ENCODE measurements at places on chromosomes 3 and 15. TPM values are rescaled to one million over a fixed set of nuclear protein-coding genes. Genes with fewer than 3 reads are reported as not detected.
A peak's percentile ranks its signal among the peaks of the same experiment; 100 is the strongest.

DNA sequence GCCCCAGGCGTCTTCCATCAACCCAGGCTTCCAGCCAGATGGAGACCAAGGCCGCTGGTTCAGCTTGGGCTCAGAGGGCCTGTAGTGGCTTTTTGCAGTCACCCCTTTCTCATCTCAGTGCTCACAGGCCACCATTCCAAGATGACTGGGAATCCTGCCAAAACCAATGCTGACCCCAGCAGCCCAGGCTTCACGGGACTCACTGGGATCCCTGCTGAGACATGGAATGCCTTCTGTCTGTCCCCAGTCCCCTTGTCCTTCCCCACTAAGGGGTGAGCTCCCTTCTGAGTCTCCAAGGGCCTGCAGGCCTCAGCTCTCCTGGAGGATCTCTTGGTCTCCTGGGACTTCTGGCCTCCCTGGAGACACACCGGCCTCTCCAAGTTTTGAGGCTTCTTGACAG is 77.4 kb upstream of the SEC13 start:
- H3K27me3 ChIP-seq = no peaks in the 10 kb centered on the region
- no peaks in the 10 kb centered on the region for H3K4me1 ChIP-seq
- no peak overlapping the region for H3K27ac ChIP-seq
- no peaks in the 10 kb centered on the region for H3K36me3 ChIP-seq

DNA sequence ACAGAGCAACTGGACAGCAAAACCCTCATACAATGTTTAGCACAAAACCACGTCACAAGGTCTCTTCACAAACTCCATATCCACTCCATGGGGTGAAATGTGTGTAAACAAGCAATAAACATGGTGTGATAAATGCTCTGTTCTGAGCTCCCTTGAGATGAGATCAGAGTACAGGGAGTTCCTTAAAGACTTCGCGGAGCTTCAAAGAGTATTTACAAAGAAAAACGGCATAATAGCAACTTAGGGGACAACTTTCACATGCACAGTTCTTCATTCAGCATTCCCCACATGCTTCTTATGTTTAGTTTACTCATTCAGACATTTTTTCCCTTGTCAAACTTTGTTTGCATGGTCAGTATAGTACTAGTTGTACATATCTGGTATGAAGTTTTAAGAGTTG is 52.5 kb upstream of the SUCLG2 start:
- no peaks in the 10 kb centered on the region for H3K27me3 ChIP-seq
- H3K36me3 ChIP-seq = no peaks in the 10 kb centered on the region
- no peak overlapping the region for H3K4me3 ChIP-seq
- H3K27ac ChIP-seq = no peak overlapping the region

DNA sequence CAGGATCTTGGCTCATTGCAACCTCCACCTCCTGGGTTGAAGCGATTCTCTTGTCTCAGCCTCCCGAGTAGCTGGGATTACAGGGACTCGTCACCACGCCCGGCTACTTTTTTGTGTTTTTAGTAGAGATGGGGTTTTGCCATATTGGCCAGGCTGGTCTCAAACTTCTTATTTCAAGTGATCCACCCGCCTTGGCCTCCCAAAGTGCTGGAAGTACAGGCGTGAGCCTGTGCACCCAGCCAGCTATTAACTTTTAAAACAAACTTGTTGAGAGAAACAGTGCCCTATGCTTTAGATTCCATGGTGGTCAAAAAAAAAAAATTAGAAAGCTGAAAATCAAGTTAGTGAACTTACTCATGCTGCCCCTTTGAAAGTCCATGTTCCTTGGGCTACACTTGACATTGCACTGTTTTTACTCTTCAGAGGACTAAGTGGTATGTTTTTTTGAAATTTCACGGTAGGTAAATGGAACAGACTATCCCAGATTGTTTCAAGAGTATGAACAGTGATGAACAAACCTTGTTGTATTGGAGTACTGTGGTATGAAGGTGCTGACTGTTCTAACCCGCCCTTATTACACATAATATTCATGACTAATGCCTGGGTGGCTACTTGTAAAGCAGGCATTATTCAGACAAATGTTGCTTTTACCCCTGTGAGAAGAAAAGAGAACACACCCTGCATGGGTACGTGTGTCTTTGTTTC is 206.9 kb downstream of the KLHL25 start:
- peaks cover 44% of the 10 kb centered on the region for H3K4me1 ChIP-seq
- no peak for DNase-seq
- H3K27me3 ChIP-seq = no peaks in the 10 kb centered on the region
- H3K36me3 ChIP-seq = no peaks in the 10 kb centered on the region

DNA sequence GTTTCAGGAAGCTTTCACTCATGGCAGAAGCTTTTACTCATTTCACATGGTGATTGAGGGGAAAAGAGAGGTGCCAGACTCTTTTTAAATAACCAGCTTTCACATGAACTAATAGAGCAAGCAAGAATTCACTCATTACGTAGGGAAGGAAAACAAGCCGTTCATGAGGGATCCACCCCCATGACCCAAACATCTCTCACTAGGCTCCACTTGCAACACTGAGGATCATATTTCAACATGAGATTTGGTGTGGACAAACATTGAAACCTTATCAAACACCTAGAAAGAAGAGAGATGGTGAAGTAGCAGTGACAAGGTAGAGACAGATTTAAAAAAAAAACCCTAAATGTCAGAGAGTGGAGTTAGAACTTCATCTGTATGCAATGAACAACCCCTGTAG is 408.6 kb upstream of the PDZRN3 start:
- H3K27me3 ChIP-seq = no peaks in the 10 kb centered on the region
- no peaks in the 10 kb centered on the region for H3K36me3 ChIP-seq
- H3K4me1 ChIP-seq = no peaks in the 10 kb centered on the region
- H3K27ac ChIP-seq = no peak overlapping the region
- no peak for DNase-seq

GRCh38 chr15:33159726-33160453 is 34.6 kb downstream of the FMN1 start:
- H3K4me3 ChIP-seq = no peak overlapping the region
- no peak for DNase-seq
- H3K4me1 ChIP-seq = no peaks in the 10 kb centered on the region
- no peak overlapping the region for H3K27ac ChIP-seq

- H3K36me3 ChIP-seq = peaks cover 37% of the 10 kb centered on the region
- no peak for DNase-seq
- no peaks in the 10 kb centered on the region for H3K4me1 ChIP-seq
- no peak overlapping the region for H3K4me3 ChIP-seq
- no peaks in the 10 kb centered on the region for H3K27me3 ChIP-seq
Observed at GRCh38 chr3:24137958-24138875, 193.1 kb downstream of the NR1D2 start.

DNA sequence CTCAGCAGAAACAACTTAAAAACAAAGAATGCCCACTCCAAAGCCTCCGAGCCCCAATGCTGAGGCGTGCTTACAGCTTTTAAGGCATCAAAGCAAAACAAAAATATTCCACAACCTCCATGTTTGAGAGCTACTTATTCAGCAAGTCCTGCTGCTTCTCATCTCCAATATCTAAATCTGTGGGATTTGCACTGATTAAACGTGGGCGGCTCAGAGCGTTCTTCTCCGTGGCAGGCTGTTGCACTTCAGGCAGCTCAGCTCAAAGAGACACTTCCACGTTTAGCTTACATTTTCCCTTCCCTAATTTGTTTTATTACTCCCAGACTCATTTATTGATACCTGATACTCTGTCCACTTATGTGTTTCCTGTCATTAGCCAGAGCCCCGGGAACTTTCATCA is 282.6 kb upstream of the MCTP2 start:
- no peak overlapping the region for H3K4me3 ChIP-seq
- H3K27me3 ChIP-seq = no peaks in the 10 kb centered on the region
- DNase-seq = no peak
- H3K36me3 ChIP-seq = no peaks in the 10 kb centered on the region
- no peaks in the 10 kb centered on the region for H3K4me1 ChIP-seq

GRCh38 chr15:43218908-43219706 is 1.7 kb downstream of the EPB42 start:
- H3K4me1 ChIP-seq = 0 out of 2 replicates have a peak, but pooled peaks cover 11% of the 10 kb centered on the region
- no peaks in the 10 kb centered on the region for H3K36me3 ChIP-seq
- no peak for DNase-seq
- no peak overlapping the region for H3K27ac ChIP-seq
- H3K4me3 ChIP-seq = no peak overlapping the region
- no peaks in the 10 kb centered on the region for H3K27me3 ChIP-seq

- no peaks in the 10 kb centered on the region for H3K36me3 ChIP-seq
- peak overlapping the region; percentile 53 for H3K27ac ChIP-seq
- peak; percentile 49 for DNase-seq
- no peaks in the 10 kb centered on the region for H3K27me3 ChIP-seq
Observed at GRCh38 chr3:31839144-31839917, 141.7 kb downstream of the OSBPL10 start.

DNA sequence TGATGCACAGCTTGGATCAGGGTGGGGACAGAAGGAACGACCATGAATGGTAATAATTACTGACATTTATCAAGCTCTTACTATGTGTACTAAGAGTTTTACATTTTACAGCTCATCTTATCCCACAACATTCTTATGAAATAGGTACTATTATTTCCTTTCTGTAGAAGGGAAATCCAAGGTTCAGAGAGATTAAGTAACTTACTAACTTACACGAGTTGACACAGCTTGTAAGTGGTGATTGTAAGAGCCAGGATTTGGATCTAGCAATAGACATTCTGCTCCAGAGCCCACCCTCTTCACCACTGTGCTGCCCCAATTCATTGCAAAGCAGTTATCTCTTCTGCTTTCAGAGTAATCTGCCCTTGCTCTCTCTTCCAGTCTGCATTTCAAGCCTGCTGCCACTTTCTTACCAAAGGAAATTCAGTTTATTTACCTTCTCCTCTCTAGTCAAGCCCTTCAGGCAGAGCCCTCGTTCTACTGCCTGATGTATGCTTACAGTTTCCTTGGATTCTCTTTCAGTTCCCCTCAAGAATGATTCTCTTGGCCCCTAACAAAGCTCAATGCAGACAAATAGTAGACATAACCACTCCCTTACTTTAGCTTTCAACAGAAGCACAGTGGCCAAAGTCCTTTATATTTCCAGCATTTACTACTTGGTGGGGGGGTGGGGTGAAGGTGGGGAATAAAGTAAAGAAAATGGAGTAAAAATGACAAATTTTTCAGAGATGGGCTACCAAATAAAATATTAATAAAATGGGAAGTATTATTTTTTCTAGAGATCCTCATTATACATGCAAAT is 65.8 kb downstream of the ATP8B4 start:
- no peak overlapping the region for H3K27ac ChIP-seq
- H3K4me1 ChIP-seq = no peaks in the 10 kb centered on the region
- H3K4me3 ChIP-seq = no peak overlapping the region
- DNase-seq = no peak

The SLC41A3 gene
- 86.1 TPM for polyA plus RNA-seq
